ENCODE measurements at places on chromosomes 7 and 10.
A peak's percentile ranks its signal among the peaks of the same experiment; 100 is the strongest.

GRCh38 chr7:151117565-151117964 is 31.3 kb downstream of the AGAP3 start:
- no peak for DNase-seq

GRCh38 chr10:74981831-74982633 is 129.4 kb upstream of the SAMD8 start:
- no peak for DNase-seq

GRCh38 chr7:41445432-41445831 is 257.5 kb downstream of the INHBA start:
- DNase-seq: no peak

- no peak for DNase-seq
Observed at GRCh38 chr10:366186-366585, 230.9 kb downstream of the ZMYND11 start.

DNA sequence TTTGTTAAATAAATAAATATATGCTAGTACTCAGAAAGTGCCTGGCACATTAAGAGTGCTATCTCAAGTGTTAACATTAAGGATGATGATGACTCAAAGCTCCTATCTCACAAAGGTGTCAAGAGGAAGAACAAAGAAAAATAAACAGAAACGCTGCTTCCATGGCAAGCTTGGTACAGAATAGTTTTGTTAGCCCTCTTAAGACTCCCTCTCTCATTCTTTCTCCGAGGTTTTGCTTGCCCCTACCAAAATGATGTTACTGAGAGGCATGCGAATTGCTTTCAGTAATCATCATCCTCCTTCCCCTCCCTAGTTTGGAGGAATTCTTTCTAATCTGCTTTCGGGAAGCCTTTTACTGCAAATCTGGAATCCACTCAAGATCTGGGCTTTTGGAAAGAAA is 96.7 kb downstream of the SORCS1 start:
- DNase-seq: no peak

GRCh38 chr7:117775801-117776200 is 97.4 kb downstream of the CTTNBP2 start:
- DNase-seq: no peak

DNA sequence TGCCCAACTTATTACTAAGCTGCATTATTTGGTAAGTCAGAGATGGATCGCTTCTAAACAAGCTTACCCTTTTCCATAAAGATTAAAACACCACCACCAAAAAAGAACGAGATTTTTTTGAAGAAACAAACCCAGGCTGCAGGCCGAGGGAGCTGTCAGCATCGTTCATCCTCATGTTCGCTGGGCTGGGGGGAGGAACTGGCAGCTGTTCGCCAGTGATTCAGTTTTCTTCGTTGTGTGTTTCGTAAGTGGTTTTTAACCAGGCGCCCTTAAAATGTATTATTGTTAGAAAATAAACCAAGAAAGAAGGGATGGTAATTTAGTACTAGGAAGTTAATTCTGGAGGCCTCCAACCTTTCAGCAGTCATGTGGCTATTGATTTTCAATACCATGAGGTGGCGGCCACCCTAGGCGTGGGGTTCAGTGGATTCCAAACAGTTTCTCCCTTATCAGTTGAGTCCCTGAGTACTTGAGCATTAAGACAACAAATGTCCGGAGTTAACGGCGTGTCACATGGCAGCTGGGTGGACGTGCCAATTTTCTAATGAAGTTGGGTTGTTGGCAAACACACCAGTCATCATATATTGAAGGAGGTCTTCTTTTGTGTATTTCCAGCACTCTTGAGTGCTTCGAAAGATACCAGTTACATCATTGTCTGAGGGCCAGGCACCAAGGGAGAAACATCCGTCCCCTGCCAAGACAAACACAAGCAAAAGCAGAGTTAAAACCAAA is 173.2 kb downstream of the EBF3 start:
- no peak for DNase-seq

DNA sequence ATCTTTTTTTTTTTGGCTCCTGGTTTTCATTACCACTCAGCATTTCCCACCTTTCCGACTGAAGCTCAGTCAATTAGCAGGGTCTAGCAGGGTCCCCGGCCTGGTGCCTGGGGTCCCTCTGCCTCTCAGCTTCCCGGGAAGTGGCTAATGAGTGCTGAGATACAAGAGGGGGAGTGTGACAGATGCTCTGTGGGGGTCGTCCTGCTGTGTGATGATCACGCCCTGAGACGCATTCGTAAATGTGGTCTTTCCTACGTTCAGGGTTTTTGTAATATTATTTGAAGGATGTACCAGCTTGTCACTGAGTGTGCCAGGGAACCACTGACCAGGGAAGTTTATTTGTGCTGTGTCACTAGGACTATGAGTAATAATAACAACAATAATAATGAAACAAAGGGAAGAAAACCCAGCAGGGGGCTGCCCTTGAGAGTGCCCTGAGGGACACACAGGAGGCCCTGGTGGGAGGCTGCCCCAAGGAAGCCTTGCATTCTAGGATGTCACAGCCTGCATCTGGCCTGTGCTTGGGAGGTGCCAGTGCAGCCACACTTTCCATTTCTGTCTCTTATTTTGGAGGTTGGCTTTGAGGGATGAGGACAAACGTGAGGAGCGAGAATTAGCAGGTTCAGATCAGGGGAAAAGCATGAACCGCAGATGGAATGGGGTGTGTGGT is 337.8 kb downstream of the ADARB2 start:
- no peak for DNase-seq

DNA sequence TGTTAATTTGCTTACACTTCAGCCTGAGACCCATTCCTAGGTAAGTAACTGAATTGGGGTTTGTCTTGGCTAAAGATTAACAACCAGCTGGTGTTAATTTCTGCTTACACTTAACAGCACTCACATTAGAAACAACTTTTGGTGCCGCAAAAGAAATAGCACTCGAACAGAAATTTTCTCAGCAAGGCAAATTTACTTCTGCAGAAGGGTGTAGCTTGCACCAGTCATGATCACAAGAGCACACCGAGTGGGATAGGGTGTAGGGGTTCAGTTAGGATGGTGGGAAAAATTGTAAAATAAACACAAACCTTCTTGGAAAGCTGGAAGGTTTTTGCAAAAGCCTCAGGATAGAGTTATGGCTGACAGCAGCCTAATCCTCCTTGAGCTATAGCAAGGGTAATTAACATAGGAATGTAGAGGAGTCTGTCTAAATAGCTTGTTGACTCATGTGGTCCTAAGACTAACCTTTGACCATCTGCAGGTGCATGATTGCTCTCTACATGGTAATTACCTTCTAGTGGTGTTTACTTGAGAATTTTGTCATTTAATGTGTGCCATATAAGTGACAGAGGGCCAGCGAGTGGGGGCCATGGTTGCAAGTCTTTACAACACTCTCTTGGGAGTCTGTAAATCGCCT is 67.8 kb upstream of the CDK13 start:
- no peak for DNase-seq

- DNase-seq: no peak
Observed at GRCh38 chr10:5828725-5829124, 15.5 kb upstream of the GDI2 start.

DNA sequence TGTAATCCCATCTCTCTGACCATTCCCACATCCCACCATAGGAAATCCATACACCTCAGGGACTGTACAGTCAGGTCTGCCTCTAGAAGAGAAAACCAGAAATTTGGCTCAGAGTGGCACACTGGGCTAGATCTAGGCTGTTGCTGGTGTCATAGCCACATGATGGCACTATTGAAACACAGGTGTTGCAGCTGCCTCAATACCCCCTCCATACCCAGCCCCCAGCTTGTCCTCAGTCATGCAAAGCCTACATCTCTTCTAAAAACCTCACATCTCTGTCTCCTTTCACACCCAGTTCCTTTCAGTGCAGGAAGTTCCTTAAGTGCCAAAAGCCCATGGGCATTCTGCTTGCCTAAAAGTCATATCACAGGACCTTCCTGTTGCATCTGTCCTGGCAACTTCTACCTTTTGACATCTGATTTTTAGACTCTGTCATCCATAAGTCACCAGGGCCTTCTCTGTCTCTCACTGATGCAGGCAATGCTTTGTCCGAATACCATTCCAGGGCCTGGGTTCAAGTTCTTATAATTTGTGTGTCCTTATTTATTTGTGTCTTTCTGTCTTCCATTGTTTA is 27.0 kb upstream of the HIBADH start:
- DNase-seq: peak; percentile 19

DNA sequence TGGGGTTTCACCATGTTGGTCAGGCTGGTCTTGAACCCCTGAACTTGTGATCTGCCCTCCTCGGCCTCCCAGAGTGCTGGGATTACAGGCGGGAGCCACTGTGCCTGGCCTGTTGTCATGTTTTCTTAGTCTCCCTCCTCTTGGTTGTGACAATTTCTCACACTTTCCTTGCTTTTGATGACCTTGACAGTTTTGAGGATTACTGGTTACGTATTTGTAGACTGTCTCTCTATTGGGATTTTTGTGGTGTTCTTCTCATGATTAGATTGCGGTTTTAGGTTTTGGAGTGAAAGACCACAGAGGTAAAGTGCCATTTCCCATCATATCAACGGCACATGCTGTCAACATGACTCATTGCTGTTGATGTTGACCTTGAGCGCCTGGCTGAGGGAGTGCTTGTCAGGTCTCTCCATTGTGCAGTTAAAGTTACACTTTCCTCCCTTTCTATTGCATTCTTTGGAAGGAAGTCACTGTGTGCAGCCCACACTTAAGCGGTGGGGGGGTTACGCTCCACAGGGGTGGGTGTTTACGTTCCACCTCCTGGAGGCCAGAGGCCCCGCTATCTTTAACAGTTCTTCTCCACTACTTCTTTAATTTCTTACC is 10.8 kb downstream of the NEURL1 start:
- DNase-seq: no peak

GRCh38 chr10:52740913-52741675 is 31.5 kb downstream of the MBL2 start:
- no peak for DNase-seq

- DNase-seq: no peak
Observed at GRCh38 chr10:121291376-121291775, 306.9 kb downstream of the FGFR2 start.

DNA sequence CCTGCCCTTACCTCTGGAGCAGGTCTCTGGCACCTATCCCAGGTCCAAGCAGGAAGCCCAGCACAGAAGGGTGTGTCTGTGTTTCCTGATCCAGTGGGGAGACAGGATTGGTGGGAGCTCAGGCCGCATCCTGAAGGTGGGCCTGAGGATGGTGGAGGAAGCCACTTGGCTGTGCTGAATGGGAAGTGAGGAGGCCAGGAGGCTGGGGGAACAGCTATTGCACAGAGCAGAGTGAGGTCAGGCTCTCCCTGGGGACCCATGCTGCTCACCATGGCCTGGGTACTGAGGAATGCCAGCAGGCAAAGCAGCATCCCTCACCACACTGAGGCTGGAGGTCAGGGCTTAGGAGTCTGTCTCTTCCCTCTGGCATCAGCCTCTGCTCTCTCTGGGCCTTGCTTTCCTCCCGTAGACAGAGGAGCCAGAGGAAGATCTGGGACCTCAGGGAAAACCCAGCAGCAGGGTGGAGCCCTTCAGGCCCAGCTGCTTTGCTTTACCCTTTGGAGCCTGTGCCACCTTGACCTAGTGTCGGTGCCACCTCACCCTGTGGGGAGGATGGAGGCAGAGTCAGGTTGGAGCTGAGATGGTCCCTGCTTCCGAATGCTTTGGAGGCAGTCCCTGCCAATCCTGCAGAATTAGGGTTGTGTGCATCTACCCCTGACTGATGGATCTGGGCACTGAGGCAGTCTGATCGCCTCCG is 39.0 kb downstream of the CDH23 start:
- no peak for DNase-seq

- peak; percentile 27 for DNase-seq
Observed at GRCh38 chr10:12549297-12549696, 199.9 kb downstream of the CAMK1D start.

GRCh38 chr10:73900064-73900463 is 10.9 kb upstream of the PLAU start:
- DNase-seq: no peak

GRCh38 chr10:36042135-36042534 is 400.0 kb upstream of the FZD8 start:
- DNase-seq: no peak

DNA sequence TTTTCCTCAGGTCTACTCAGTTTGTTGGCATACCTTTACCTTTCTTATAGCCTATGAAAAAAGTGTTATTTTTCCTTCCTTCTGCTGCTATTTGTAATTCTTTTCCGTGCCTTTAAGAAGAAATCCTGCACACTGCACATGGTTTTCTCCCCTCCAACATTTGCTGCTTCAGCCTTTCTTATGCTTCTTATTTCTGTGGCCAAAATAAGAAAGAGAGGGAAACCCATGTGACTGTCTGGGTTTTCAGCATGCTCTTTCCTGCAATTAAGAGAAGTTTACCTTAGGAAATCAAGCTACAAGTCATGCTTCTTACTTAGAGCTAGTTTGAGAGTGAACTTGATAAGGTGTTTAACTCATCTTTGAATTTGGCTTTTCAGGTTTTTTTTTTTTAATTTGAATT is 11.0 kb downstream of the TBC1D12 start:
- no peak for DNase-seq

- no peak for DNase-seq
Observed at GRCh38 chr7:73434701-73435069, 1.1 kb downstream of the FZD9 start.

GRCh38 chr10:4514445-4515108 is 311.4 kb upstream of the AKR1E2 start:
- peak; percentile 26 for DNase-seq

- no peak for DNase-seq
Observed at GRCh38 chr10:95790982-95791381, 35.0 kb downstream of the ENTPD1 start.

- no peak for DNase-seq
Observed at GRCh38 chr10:84563355-84563754, 235.0 kb downstream of the CCSER2 start.

DNA sequence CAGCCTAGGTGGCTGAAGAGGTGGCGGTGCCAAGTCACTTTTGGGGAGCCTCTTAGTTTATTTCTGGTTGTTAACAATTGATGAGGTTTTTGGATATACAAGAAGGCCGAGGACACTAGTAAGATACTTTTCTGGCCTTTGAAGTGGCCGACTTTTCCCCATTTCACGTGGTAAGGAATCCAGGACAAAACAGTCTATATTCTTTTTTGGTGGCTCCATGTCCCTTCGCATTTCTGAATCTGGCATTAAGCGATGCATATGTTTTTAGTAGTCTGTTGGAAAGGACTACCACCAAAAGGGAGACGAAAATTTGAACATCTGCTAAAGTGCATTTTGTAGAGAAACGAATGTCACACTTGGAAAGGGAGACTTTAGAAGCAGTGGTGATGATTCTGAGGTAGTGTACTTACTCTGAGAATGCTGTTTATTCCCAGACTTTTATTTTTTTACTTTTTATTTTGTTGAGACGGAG is 1.5 kb downstream of the MLLT10 start:
- no peak for DNase-seq
